HCT116 (cell line): ENCODE measurements at places on chromosomes 3 and 15. TPM values are rescaled to one million over a fixed set of nuclear protein-coding genes. Genes with fewer than 3 reads are reported as not detected.

GRCh38 chr3:143170074-143170473, 50.5 kb downstream of the CHST2 start:
- no peaks in the 10 kb centered on the region for H3K27me3 ChIP-seq
- no peak overlapping the region for H3K27ac ChIP-seq
- H3K4me3 ChIP-seq = no peak overlapping the region

GRCh38 chr15:45449916-45450867, 71.8 kb upstream of the GATM start:
- H3K27me3 ChIP-seq = no peaks in the 10 kb centered on the region
- H3K4me3 ChIP-seq = no peak overlapping the region
- peaks cover 24% of the 10 kb centered on the region for H3K4me1 ChIP-seq
- no peak for DNase-seq
- H3K27ac ChIP-seq = no peak overlapping the region

- H3K4me1 ChIP-seq = no peaks in the 10 kb centered on the region
- no peaks in the 10 kb centered on the region for H3K36me3 ChIP-seq
- H3K27ac ChIP-seq = no peak overlapping the region
- DNase-seq = no peak
- no peaks in the 10 kb centered on the region for H3K27me3 ChIP-seq
- no peak overlapping the region for H3K4me3 ChIP-seq
These were observed 37.7 kb upstream of the TRAK1 start for GRCh38 chr3:42053476-42053875.

GRCh38 chr15:86267892-86268291, 188.2 kb downstream of the AGBL1 start:
- H3K36me3 ChIP-seq = no peaks in the 10 kb centered on the region
- H3K4me3 ChIP-seq = no peak overlapping the region
- no peaks in the 10 kb centered on the region for H3K4me1 ChIP-seq
- DNase-seq = no peak
- no peaks in the 10 kb centered on the region for H3K27me3 ChIP-seq

The ZNF502 gene
- 1.5 TPM for total RNA-seq

DNA sequence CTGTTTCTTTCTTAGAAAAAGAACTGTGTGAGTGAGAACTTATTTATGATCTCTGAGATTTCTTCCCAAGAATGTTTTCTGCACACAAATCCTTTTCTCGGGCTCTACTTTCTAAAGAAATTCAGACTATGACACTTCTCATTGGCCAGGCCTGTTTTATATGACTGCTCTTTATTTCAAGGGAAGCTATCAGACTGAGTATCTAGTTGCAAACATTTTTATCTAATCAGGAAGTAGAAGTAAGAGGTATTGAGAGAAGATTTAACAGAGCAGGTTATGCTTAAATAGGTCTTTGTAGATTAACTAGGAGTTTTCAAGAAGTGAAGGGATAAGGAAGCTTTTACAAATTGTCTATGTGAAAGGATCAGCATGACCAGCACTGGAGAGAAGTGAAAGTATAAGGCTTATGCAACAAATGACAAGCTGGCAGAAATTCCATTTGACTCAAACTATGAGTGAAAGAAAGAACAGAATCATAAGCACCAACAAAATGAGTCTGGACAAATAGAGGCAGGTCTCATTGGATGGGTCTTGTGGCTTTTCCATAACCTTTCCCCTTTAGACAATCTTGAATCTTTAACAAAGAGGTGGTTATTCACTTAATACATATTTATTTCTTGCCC, 71.9 kb upstream of the CHL1 start:
- no peaks in the 10 kb centered on the region for H3K36me3 ChIP-seq
- no peaks in the 10 kb centered on the region for H3K4me1 ChIP-seq
- H3K27ac ChIP-seq = no peak overlapping the region
- H3K4me3 ChIP-seq = no peak overlapping the region
- no peaks in the 10 kb centered on the region for H3K27me3 ChIP-seq

- no peak overlapping the region for H3K4me3 ChIP-seq
- H3K27ac ChIP-seq = no peak overlapping the region
- no peaks in the 10 kb centered on the region for H3K36me3 ChIP-seq
- DNase-seq = no peak
- H3K27me3 ChIP-seq = no peaks in the 10 kb centered on the region
These were observed 657.3 kb downstream of the VGLL3 start for GRCh38 chr3:86333636-86334035.

The CNTN6 gene
- not detected for total RNA-seq

GRCh38 chr3:4241595-4242170, 61.5 kb upstream of the SETMAR start:
- H3K36me3 ChIP-seq = no peaks in the 10 kb centered on the region
- H3K27ac ChIP-seq = no peak overlapping the region
- no peaks in the 10 kb centered on the region for H3K4me1 ChIP-seq
- no peaks in the 10 kb centered on the region for H3K27me3 ChIP-seq
- no peak for DNase-seq

GRCh38 chr15:33872416-33873106, 95.7 kb upstream of the CHRM5 start:
- no peaks in the 10 kb centered on the region for H3K36me3 ChIP-seq
- H3K4me1 ChIP-seq = no peaks in the 10 kb centered on the region
- H3K27me3 ChIP-seq = no peaks in the 10 kb centered on the region
- no peak overlapping the region for H3K27ac ChIP-seq

The PLXND1 gene
- total RNA-seq = 47.3 TPM

The C3orf22 gene
- not detected for total RNA-seq

The ITIH4 gene
- 4.1 TPM for total RNA-seq

The DPPA2 gene
- not detected for total RNA-seq

DNA sequence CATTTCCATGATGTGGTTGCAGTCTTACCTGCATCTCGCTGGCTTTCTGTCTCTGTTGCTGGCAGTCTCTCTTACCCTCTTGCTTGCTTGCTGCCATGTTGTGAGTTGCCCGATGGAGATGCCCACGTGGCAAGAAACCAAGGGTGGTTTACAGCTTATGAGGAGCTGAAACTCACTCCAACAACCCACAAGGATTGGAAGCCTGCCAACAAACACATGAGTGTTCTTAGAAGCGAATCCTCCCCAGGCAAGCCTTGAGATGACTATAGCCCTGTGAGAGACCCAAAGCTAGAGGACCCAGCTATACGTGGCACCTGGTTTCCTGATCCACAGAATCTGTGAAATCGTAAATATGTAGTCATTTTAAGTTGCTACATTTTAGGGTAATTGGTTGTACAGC, 490.9 kb upstream of the ADAMTS9 start:
- peaks cover 13% of the 10 kb centered on the region for H3K27me3 ChIP-seq
- no peak overlapping the region for H3K27ac ChIP-seq
- H3K4me3 ChIP-seq = no peak overlapping the region

The SLC27A2 gene
- total RNA-seq = 14.0 TPM

- H3K27me3 ChIP-seq = no peaks in the 10 kb centered on the region
- no peaks in the 10 kb centered on the region for H3K36me3 ChIP-seq
- no peak overlapping the region for H3K4me3 ChIP-seq
- H3K27ac ChIP-seq = no peak overlapping the region
- DNase-seq = peak; percentile 47
- peaks cover 19% of the 10 kb centered on the region for H3K4me1 ChIP-seq
These were observed 63.2 kb downstream of the AKAP13 start for GRCh38 chr15:85443593-85444087.

The CIDEC gene
- total RNA-seq = not detected

The SOX2 gene
- 0.15 TPM for total RNA-seq

GRCh38 chr3:123294296-123294938, 92.7 kb downstream of the SEC22A start:
- no peak overlapping the region for H3K4me3 ChIP-seq
- H3K4me1 ChIP-seq = no peaks in the 10 kb centered on the region
- peaks cover 17% of the 10 kb centered on the region; the same call in 1 of the 2 replicates for H3K27me3 ChIP-seq
- H3K36me3 ChIP-seq = no peaks in the 10 kb centered on the region
- DNase-seq = no peak

The CLCN2 gene
- 21.6 TPM for total RNA-seq

GRCh38 chr3:94787734-94788270, 724.9 kb downstream of the NSUN3 start:
- no peaks in the 10 kb centered on the region for H3K36me3 ChIP-seq
- H3K27ac ChIP-seq = no peak overlapping the region
- no peak overlapping the region for H3K4me3 ChIP-seq
- H3K4me1 ChIP-seq = no peaks in the 10 kb centered on the region

The RYR3 gene
- total RNA-seq = not detected

DNA sequence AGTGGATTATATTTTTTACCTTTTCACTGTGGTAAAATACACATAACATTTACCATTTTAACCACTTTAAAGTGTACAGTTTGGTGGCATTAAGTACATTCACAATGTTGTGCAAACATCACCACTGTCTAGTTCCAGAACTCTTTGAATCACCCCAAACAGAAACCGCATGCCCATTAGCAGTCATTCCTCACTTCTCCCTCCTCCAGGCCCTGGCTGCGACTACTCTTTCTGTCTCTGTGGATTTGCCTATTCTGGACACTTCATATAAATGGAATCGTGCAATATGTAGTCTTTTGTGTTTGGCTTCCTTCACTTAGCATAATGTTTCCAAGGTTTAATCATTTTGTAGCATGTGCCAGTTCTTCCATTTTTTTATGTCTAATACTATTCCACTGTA, 409.8 kb downstream of the NTRK3 start:
- DNase-seq = no peak
- H3K36me3 ChIP-seq = no peaks in the 10 kb centered on the region
- no peak overlapping the region for H3K27ac ChIP-seq
- no peak overlapping the region for H3K4me3 ChIP-seq

The TLR9 gene
- 0.15 TPM for total RNA-seq

- H3K4me3 ChIP-seq = no peak overlapping the region
- H3K27ac ChIP-seq = no peak overlapping the region
- H3K4me1 ChIP-seq = peaks cover 16% of the 10 kb centered on the region
- no peaks in the 10 kb centered on the region for H3K27me3 ChIP-seq
- DNase-seq = no peak
These were observed 293.4 kb upstream of the GBE1 start for GRCh38 chr3:82054849-82055248.

DNA sequence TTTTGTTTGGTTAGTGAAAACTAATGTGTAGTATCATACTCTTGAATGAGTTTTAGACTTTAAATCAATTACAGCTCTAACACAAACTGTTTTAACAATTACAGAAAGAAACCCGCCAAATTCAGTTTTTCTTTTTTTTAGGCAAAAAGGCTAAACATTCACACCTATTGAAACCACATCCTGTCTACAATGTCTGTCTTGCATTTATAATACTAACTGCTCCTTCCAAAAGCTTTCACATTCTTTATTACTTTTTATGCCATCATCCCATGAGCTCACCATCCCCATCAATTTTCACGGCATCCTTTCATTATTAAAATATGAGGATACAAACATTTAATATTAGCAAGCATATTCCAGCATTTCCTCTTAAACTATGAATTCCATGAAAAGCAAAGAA, 593.3 kb downstream of the FOXP1 start:
- no peak overlapping the region for H3K27ac ChIP-seq
- H3K4me1 ChIP-seq = no peaks in the 10 kb centered on the region
- no peaks in the 10 kb centered on the region for H3K36me3 ChIP-seq
- DNase-seq = no peak
- no peak overlapping the region for H3K4me3 ChIP-seq

DNA sequence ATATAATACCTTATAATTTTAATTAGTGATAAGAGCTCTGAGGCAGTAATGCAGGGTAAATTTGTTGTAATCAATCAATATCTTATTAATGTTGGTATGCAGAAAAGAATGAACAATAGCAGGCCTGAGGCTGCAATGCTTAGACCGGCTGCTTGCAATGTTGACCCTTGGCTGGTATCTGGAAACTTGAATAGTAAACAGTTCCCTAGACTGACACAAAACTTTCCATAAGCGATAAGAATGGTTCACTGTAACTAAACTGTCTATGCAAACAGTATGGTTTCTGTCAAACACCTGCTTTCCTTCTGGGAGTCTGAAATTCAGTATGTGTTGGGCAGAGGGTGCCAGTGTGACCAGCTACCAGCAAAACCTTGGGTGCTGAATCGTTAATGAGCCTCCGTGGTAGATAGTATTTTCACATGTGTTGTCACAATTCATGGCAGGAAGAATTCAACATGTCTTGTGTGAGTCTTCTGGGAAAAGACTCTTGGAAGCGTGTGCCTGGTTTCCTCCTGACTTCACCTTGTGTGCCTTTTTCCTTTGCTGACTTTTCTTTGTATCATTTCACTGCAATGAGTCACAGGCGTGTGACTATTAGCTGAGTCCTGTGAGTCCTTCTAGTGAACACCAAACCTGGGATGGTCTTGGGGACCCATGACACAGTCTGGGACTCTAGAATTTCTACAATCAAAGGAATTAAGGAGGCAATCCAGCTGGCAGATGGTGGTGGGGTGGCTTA, 30.7 kb upstream of the CLRN1 start:
- H3K36me3 ChIP-seq = no peaks in the 10 kb centered on the region
- no peak overlapping the region for H3K4me3 ChIP-seq

The HRG gene
- 0.42 TPM for total RNA-seq

The ASB7 gene
- 16.6 TPM for total RNA-seq

DNA sequence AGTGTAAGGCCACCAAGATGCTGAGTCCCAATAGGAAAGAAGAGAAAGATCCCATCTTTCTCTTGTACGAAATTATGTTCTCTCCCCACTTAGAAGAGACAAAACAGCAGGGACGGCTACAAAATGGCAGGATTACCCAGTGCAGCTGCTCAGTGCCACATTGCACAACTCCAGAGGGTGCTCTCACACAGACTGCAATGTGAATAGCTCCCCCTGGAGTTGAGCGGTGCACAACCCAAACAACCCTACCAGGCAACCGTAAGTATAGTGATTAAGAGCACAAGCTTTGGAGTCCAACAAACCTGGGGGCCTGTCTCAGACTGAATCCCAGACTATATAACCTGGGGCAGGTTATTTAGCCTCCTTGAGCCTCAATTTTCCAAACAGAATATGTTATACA, 3.1 kb upstream of the BHLHE40 start:
- no peaks in the 10 kb centered on the region for H3K27me3 ChIP-seq
- no peaks in the 10 kb centered on the region for H3K36me3 ChIP-seq
- H3K27ac ChIP-seq = no peak overlapping the region
- peaks cover 25% of the 10 kb centered on the region for H3K4me1 ChIP-seq
- H3K4me3 ChIP-seq = no peak overlapping the region

The PTX3 gene
- 0.37 TPM for total RNA-seq

GRCh38 chr3:70980646-70981170, 602.8 kb downstream of the FOXP1 start:
- DNase-seq = no peak
- peaks cover 33% of the 10 kb centered on the region for H3K4me1 ChIP-seq
- H3K4me3 ChIP-seq = no peak overlapping the region
- H3K27me3 ChIP-seq = no peaks in the 10 kb centered on the region
- H3K27ac ChIP-seq = no peak overlapping the region
- H3K36me3 ChIP-seq = no peaks in the 10 kb centered on the region

- H3K4me3 ChIP-seq = no peak overlapping the region
- H3K36me3 ChIP-seq = no peaks in the 10 kb centered on the region
- DNase-seq = no peak
- H3K27me3 ChIP-seq = no peaks in the 10 kb centered on the region
- no peak overlapping the region for H3K27ac ChIP-seq
These were observed 215.7 kb downstream of the STT3B start for GRCh38 chr3:31748281-31748932.
